ENCODE measurements at places on chromosomes 4 and X.

DNA sequence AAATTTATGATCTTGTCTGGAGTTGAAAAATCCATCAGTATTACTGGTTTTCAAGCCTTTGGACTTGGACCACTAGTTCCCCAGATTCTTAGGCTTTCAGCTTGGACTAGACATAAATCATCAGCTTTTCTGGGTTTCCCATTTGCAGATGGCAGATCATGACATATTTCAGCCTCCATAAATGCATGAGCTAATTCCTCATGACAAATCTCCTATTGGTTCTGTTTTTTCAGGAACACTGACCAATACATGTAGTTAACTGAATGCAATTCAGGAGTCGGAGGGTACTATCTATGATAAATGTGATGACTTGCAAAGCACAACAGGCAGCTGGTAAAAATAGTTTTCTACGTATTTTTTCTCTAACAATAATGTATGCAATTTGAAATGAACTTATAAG, 635.6 kb downstream of the TRAM1L1 start:
- DNase-seq: no peak

- DNase-seq: no peak
These were observed 4.0 kb downstream of the GABRA2 start for GRCh38 chr4:46385946-46386345.

DNA sequence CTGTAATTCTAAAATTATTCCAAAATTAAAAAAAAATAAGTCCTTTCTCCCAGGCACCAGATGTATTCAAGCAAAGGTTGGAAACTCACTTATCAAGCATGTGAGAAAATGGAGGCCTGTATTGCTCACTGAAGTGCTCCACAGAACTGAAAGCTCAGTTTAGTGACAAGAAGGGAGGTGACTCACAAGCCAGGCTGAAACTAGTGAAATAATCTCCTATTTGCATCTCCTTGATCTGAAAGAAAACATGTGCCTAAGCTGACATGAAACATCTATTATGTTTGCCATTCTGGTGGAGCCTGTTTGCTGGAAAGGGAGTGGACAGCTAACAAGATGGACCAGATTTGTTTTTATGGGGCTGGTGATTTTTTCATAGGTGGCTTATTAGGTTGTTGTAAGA, 54.0 kb upstream of the AMELX start:
- no peak for DNase-seq

DNA sequence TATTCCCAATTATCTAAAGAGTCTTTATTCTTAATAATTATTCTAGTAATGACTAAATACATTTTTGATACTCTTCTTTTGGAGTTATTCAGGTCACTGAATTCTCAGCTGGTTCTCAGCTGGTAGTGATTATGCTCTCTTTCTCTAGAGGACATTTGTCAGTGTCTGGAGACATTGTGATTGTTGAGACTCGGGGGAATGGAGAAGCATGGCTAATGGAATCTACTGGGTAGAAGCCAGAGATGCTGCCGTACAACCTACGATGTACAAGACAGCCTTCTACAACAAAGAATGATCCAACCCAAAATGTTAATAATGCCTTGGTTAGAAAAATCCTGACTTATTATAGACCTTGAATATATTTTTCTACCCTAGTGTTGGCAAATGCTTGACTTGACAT, 149.2 kb upstream of the ANKRD50 start:
- DNase-seq: no peak

DNA sequence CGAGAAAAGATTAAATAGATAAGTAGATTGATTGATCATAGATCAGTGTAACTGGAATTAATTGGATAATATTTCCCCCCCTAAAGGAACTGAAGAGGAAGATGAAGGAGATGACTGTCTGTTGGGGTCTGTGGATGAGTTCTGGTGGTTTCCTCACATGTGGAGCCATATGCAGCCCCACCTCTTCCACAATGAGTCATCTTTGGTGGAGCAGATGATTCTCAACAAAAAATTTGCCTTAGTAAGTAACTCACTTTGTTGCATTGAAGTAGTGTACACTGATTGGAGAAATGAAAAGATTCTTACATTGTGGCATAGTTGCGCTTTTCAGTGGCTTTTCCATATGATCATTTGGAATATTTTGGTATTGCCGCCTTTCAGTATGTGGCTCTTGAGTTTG, 80.4 kb downstream of the NDST3 start:
- no peak for DNase-seq

GRCh38 chr4:109083911-109084310, 218.5 kb downstream of the COL25A1 start:
- DNase-seq: no peak

GRCh38 chr4:18616720-18617119, 595.2 kb upstream of the LCORL start:
- no peak for DNase-seq

DNA sequence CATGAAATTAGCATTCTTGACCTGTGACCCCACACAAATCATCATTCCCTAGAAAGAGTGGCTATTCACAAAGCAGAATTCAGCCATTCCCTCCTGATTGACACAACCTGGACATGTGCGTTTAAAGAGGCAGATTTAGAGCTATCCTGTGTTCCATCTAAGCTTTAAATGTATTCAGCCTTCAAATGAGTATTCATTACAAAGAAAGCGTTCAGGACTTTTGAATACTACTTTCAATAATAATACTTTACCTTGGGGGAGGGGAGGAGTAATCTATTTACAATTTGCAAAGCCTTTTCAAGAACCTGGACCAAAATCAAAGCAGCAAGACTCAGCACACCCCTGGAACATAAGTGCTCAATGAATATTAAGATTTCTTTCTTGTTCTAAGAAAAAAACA, 22.5 kb upstream of the GPC4 start:
- no peak for DNase-seq

DNA sequence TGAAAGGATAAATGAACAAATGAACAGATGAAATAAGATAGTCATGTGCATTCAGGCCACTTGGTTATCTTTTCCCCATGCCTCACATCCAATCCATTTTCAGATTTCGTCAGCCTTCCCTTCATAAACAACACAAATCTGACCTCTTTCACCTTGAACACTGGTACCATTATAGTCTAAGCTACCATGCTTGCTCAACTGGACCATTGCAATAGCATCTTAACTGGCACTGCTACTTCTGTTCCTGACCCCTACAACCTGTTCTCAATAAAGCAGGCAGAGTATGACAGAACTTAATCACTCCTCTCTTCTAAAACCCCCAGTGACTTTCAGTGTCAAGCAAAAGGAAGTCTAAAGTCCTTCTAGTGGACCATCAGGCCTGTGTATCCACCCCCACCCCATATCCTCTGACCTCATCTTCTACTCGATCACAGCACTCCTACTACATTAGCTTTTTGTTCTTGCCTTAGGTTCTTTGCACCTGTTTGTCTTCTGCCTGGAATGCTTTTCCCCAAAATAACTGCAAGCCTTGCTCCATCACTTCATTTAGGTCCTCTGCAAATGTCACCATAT, 40.7 kb downstream of the LARP7 start:
- no peak for DNase-seq

DNA sequence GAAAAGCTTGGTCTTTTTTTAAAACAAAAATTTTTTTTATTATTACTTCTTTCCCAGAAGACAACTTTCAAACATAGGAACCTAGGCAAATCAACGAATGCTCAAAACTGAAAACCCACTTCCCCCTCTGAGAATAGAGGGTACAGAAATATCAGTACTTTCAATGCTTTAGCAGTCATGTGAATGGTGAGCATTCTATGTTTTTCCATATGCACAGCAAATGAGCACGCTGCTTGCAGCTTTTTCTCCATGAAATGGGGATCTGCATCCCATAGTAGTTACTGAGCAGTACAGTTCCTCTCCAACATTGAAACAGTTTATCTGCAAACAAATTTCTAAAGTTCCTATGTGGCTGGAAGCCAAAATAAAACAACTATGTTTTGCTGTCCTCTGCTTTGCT, 108.4 kb upstream of the BMP2K start:
- DNase-seq: no peak

- DNase-seq: no peak
These were observed at the start of gene DCLK2 for GRCh38 chr4:150078041-150078578. DCLK2 (plus strand) TSS chr4:150078445; CDS start chr4:150079028, 583 bp downstream.

GRCh38 chr4:154973244-154974035, 192.4 kb downstream of the RBM46 start:
- DNase-seq: no peak

- DNase-seq: no peak
These were observed 124.2 kb downstream of the REELD1 start for GRCh38 chr4:146338512-146338911.

DNA sequence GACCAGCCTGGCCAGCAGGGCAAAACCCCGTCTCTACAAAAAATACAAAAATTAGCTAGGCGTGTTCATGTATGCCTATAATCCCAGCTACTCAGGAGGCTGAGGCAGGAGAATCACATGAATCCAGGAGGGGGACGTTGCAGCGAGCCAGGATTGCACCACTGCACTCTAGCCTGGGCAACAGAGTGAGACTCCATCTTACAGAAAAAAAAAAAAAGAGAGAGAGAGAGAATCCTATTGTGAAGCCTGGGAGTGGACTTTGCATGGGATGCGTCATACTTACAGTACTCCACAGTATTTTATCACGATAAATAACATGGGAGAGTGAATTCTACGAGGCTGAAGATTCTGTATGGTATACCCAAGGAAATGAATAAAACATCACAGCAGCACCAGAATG, 139.6 kb downstream of the AASDH start:
- no peak for DNase-seq

GRCh38 chr4:87560802-87561201, 31.6 kb upstream of the SPARCL1 start:
- DNase-seq: no peak

DNA sequence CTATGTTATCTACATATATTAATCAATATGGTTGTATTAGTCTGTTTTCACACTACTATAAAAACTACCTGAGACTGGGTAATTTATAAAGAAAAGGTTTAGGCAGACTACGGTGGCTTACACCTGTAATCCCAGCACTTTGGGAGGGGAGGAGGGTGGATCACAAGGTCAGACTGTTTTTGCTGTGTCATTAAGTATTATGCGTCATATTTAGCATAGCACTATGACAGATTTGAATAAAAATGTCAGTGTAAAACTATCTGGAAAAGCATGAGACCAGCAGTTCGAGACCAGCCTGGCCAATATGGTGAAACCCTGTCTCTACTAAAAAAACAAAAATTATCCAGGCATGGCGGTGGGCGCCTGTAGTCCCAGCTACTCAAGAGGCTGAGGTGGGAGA, 209.7 kb upstream of the ARHGAP24 start:
- DNase-seq: no peak

DNA sequence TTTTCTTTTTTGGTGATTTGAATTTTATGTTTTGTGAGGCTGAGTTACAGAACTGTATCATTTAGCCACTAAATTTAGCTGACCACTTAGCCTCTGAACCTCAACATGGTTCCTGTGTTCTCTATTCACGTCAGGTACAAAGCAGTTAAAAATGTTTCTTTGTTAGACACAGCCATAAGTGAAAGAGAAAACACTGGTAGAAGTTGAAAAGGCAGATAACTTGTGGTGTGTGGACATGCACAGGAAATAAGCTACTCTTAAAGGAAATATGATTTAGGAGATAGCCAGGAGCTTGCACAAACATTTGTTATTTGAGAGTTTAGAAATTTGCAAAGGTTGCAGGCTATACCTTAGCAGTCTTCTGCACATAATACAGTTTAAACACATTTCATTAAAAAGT, 171.0 kb upstream of the RPS6KA3 start:
- DNase-seq: no peak

DNA sequence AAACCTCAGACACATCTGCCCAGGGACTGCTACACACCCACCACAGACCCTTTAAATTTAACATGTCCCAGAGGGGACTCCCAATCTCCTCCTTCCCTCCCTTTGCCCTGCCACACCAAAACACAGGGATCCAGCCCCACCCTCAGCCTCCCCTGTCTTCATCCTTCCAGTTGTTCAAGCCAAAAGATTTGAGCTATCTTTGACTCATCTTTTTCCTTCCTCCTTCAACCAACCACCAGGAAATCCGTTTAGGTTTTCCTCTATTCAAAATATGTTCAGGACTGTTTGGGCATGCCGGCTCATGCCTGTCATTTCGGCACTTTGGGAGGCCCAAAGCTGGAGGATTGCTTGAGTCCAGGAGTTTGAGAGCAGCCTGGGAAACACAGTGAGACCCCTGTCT, 6.9 kb upstream of the STK32B start:
- DNase-seq: no peak

- DNase-seq: no peak
These were observed 253.6 kb downstream of the PPP1R2C start for GRCh38 chrX:42524379-42524778.

DNA sequence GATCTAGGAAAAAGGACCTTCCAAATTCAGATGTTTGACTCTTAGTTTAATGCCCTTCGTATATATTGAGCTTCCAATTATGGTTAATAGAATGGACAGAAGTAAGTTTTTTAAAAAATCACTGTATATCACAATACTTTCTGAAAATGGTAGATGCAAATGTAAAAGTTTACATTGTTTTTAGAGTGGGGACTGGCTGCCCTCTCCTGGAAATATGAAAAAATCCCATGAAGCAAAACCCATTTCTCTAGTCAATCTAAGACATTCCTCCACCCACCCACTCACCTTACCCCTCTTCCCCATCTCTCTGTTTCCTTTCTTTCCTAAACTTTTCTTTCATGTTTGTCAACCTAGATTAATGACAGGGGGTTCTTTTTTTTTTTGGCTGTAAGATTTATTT, 134.5 kb downstream of the ARHGAP6 start:
- no peak for DNase-seq

DNA sequence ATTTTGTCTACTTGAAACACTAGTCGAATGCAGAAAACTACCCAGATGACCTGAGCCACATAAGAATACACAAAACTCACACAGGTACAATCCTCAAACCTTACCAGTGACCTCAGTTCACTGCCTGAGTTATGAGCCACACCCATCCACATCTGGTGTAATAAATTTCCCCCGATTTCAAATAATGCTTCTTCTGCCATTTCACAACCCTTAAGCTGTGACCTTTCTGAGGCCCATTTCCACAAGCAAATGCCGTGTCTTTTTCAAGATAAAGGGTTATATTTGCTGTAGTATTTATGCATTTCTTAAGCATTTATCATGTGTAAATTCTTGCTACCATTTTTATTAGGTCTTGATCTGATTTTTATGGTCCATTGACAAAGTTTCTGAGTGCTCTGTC, 1.8 kb upstream of the ARHGEF38 start:
- no peak for DNase-seq

GRCh38 chr4:189773909-189774308, 166.8 kb upstream of the FRG1 start:
- DNase-seq: no peak

DNA sequence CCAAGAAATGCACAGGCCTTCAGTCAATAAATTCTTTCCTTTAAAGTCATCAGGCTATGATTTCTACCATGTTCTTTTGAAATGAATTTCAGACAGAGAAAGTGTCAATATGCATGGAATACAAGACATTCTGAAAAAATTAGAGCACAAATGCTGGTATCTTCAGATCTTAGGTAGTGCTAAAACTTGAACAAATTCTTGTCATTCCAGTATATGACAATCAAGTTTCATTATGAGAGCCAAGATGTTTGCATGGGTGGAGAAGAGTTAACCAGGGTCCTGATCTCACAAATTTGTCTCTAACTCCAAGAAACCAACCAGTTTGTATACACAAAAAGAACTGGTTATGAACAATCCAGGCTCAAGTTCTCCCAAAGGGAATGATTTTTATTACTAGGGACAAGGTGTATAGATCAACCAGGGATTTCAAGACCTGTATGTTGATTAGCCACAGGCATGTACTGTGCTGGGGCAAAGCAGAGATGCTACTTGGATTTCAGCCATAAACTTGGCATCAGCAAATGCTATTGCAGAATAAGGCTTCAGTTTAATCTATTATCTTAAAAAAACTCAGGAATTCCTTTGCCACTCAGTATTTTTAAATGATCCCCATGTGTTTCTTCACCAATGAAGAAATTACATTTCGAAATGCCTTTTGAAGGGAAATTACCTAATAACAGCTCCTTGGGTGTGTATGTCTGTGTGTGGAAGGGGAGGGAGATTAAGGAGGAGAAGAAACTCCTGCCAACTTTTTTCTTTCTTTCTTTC, 69.7 kb downstream of the FANCB start:
- no peak for DNase-seq
